Stimulated activated CD8-positive, alpha-beta memory T cell treated with anti-CD3 and anti-CD28 coated beads, Interleukin-15, amount 100 ng/mL, for 4 hours (primary cell): ENCODE measurements at places on chromosomes 6 and 20.

DNA sequence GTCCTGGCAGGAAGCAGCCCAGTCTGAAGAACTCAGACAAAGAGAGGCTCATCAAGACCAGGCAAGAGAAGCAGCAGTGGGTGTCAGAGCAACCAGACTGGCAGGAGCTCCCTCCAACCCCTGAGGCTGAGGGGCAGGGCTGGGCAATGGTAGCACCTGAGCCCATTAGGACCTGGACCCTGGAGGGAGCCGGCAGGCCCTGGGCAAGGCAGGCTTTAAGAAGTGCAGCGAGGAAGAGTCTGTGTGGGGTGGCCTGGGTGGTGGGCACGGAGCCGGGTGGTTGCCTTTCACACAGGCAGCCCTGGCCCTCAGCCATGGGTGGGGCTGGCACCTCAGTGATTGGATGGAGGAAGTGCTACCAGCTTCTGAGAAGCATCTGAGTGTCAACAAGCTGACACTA lies 33.1 kb upstream of the IRF4 start:
- DNase-seq, result no peak

DNA sequence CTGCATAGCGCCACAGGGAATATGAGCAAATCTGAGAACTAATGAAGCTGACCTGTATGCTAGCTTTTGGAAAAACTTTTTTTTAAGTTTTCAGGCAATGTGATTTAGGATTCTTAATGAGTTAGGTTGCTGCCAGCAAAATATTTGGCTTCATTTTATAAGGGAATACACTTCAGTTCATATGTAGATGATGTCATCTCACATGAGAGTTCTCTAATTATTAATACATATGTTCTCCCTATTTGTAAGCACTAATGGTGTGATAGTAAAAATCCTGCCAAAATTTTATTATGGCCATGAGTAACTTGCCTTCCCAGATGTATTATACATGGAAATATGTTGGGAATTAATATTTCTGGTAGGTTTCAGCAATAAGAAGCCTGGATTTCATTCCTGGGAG lies 573.8 kb downstream of the EPM2A start:
- no peak for DNase-seq

GRCh38 chr6:167146135-167146534 lies 11.6 kb downstream of the GPR31 start:
- DNase-seq, result no peak

DNA sequence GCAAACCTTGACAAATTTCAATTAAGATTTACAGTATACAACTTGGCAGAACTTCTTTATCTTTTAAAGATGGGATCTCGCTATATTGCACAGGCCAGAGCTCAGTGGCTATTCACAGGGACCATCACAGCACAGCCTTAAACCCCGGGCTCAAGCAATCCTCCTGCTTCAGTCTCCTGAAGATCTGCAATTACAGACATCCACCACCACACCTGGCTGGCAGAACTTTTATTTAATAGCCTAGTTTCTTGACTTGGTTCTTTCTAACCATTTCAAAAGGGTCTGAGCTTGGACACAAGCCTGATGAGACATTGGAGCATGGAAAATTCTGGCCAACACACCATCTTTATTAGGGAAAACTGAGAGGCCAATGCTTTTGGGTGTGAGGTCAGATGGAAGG lies 151.6 kb upstream of the KCNG1 start:
- DNase-seq, result no peak

- no peak for DNase-seq
Observed at GRCh38 chr6:90790058-90790457, 203.2 kb upstream of the MAP3K7 start.

GRCh38 chr20:45283551-45284057 lies 23.0 kb upstream of the RBPJL start:
- no peak for DNase-seq
